Stimulated activated CD8-positive, alpha-beta memory T cell treated with anti-CD3 and anti-CD28 coated beads, Interleukin-2, amount 100 ng/mL, for 1 hour (primary cell): ENCODE measurements at places on chromosomes 6 and 20.

DNA sequence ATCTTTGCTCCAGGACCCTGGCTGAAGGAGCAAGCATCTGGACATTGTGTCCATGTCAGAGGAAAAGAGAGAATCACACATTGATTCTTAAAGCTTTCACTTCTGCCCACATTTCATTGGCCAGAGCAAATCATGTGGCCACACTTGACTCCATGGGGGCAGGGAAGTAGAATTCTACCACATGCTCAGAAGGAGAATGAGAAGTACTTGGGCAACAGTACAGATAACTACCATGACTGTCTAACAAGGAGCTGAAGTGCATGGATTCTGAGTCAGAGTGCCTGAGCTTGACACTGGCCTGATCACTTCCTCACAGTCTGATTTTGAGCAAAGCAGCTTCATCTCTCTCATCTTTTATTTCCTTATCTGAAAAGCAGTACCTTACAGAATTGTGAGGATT is 38.6 kb downstream of the GHRH start:
- DNase-seq, result no peak

GRCh38 chr6:144438103-144438502 is 153.0 kb downstream of the UTRN start:
- no peak for DNase-seq

- DNase-seq, result no peak
These were observed 20.0 kb downstream of the PNLDC1 start for GRCh38 chr6:159819932-159820640.

GRCh38 chr20:62696434-62696957 is 12.1 kb upstream of the NTSR1 start:
- no peak for DNase-seq

DNA sequence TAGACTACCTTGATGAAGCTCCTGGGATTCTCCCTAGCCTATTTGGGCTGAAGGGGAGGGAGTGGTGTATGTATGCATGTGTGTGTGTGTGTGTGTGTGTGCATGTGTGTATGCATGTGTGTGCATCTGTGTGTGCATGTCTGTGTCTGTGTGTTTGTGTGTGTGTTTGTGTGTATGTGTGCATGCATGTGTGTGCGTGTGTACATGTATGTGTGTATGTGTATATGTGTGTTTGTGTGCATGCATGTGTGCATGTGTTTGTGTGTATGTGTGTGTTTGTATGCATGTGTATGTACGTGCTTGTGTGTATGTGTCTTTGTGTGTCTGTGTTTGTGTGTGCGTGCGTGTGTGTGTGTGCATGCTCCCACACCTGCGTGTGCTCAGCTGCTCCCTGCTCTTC is 15.4 kb downstream of the FGD2 start:
- DNase-seq, result no peak

- DNase-seq, result no peak
These were observed 12.1 kb downstream of the SRXN1 start for GRCh38 chr20:640674-641515.
